ENCODE measurements at places on chromosomes 1 and 21.

GRCh38 chr1:192810253-192810880 lies 1.5 kb downstream of the RGS2 start:
- no peak for DNase-seq

DNA sequence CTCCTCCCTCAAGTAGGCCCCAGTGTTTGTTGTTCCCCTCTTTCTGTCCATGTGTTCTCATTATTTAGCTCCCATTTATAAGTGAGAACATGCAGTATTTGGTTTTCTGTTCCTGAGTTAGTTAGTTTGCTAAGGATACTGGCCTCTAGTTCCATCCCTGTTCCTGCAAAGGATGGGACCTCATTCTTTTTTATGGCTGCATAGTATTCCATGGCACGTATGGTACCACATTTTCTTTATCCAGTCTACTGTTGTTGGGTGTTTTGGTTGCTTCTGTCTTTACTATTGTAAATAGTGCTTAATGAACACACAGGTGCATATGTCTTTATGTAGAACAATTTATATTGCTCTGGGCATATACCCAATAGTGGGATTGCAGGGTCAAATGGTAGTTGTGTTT lies 232.9 kb downstream of the TPR start:
- no peak for DNase-seq

DNA sequence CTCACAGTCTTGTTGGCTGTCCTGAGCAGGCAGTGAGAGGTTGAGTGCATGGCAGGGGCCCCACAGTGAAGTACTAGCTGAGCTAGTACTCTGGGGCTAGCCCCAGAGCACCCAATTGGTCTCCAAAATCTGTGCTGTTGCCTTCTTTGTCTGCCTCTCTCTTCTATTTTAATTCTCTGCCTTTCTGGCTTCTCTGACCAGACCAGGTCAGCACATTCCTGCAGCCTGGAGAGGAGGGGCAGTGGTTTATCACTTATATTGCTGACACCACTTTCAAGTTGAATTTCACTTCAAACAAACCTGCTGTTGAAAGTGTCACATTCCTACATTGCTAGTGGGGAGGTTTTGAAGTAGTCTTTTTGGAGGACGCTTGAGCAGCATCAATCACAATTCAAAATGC lies 628.7 kb downstream of the PTPRU start:
- no peak for DNase-seq

GRCh38 chr1:218501161-218501560 lies 156.0 kb downstream of the TGFB2 start:
- DNase-seq, result no peak

DNA sequence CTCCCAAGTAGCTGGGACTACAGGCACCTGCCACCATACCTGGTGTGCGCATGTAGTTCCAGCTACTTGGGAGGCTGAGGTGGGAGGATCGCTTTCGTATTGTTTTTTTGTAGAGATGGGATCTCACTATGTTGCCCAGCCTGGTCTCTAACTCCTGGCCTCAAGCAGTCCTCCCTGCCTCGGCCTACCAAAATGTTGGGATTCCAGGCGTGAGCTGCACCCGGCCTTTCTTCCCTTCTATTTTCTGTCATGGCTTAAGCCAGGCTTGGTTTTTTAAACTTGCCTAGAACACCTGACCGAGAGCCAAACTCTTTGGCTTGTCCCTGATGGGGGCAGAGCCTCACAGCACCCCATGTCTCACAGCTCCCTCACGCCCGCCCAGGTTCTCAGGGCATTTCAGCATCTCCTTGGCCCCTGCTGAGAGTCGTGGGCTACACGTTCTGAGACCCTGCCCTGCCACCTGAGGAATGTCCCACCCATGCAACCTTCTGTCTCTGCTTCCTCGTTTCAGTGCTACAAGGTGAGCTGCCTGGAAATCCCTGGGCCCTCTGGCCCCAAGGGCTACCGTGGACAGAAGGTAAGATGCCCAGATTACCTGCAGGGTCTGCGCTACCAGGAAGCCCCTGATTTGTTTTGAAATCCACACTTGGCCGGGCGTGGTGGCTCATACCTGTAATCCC lies 15.7 kb downstream of the COL6A2 start:
- DNase-seq, result no peak

- DNase-seq, result no peak
These were observed 28.2 kb downstream of the CITED4 start for GRCh38 chr1:40833979-40834378.

DNA sequence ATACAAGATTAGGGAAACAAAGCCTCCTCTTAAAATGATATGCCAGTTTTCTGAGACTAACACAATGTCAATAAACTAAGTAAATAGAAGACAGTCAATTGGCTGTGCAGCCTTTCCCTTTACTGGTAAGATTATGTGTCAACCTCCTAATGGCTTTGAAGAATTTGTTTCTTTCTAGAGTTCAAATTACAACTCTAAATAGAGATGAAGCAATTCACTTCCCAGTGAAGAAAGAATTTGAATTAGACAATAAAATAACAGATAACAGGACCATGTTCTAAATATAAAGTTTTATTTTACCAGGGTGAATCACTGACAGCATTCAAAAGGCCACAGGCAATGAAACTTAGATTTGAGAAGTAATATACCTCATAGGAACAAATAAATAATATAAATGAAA lies 680.3 kb downstream of the PLA2G4A start:
- DNase-seq, result peak; percentile 13

DNA sequence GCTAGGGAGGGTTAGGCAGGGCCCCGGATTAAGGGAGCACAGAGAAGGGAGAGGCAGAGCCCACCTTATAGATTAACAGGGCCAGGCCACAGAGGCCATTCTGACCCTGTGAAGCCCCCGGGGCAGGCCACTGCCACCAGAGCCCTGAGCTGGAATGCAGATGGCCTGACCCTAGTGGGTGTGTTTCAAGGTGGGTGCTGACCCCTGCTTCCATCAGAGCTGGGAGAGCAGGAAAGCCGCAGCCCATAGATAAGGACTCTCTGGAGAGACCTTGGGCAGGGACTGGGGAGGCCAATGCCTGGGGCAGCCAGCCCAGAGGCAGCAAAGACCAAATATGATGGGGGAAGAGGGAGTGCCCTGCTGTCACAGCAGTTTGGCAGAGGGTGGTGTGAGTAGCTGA lies 35.9 kb downstream of the NCMAP start:
- no peak for DNase-seq

GRCh38 chr1:56578138-56578962 lies 1.0 kb downstream of the PLPP3 start:
- DNase-seq, result peak; percentile 45

GRCh38 chr1:56816909-56817308 lies 2.3 kb downstream of the FYB2 start:
- no peak for DNase-seq

GRCh38 chr1:87615901-87616300 lies 287.2 kb downstream of the LMO4 start:
- no peak for DNase-seq

GRCh38 chr1:198629610-198630009 lies 9.2 kb upstream of the PTPRC start:
- DNase-seq, result no peak

DNA sequence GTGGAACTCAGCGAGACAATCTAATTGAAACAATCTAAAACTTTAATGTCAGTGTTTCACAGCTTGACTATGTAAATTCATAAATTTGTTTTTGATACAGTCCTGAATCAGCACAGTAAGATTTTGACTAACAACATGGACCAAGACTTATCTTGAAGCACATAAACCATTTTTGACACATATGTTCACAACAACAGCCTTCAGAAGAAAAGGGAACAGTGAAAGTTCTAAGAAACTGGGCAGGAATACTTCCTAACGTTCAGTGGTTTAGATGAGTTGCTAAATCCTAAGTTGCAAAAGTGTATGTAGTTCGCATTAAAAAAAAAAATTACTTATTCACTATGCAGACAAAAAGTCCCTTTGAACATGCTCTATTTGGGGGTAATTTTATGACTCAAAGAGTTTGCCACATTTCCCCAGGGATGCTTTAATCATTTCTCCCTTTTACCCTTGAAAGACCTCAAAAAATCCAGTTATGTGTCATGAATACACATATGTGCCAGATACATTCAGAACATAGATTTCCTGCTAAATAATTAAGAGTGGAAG lies 120.2 kb downstream of the MRPL39 start:
- DNase-seq, result no peak

DNA sequence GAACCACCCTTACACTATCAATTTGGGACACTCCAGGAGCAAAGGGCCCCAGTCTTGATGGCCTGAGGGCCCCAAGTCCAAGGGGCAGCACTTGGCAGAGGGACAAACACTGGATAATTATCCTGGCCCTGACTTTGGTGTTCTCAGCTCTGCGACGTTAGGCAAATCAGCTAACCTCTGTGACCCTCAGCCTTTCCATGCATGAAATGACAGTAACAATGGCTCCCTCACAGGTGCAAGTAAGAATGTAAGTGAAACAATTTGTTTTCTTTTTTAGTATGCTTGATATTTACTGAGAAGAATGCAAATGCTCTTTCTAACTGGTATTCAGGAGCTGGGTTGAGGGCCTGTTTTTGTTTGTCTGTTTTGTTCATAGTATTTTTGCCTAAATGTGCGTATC lies 61.6 kb upstream of the PRDX6 start:
- DNase-seq, result no peak

DNA sequence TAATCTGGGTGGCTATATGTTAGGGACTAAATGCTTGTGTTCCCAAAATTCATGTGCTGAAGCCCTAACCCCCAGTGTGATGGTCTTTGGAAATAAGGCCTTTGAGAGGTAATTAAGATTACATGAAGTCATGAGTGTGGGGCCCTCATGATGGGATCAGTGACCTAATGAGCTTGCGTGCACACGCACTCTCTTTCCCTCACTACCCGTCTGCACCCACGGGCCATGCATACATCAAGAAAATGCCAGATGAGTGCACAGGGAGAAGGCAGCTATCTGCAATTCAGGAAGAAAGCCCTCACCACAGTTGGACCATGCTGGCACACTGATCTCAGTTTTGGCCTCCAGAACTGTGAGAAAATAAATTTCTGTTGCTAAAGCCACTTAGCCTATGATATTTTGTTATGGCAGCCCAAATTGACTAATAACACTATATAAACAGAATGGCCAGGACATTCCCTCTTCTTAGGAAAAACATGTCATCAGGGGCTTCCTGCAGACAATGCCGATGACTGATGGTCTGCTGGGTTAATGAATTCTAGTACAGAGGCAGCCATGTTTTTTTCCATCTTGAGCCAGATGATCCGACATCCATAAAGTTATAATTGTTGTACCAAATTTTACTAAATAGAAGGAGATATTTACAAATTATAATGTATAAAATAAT lies 18.1 kb upstream of the MYOG start:
- no peak for DNase-seq

- no peak for DNase-seq
These were observed 1.2 kb downstream of the PRMT2 start for GRCh38 chr21:46636550-46637285.

- no peak for DNase-seq
These were observed 60.8 kb downstream of the DHRS3 start for GRCh38 chr1:12556957-12557935.

GRCh38 chr1:51301844-51302162 lies 28.6 kb downstream of the TTC39A start:
- no peak for DNase-seq

DNA sequence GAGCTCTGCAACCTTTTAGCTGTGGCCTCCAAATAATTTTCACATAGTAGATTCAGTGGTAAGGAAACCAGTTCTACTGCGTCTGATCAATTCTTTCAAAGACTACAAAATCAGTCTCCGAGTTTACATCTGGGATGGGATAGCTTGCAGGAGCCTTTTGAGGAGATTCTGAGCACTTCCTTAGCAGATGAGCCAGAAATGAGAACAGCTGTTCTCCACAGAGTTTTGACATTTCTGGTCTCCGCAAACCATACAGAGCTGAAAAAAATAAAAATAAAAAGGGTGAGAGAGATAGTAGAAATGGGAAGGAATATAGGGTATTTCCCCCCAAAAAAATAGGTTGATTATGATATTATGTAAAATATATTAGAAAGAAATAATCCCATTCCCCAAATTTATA lies 119.3 kb downstream of the LYPLAL1 start:
- no peak for DNase-seq

- DNase-seq, result no peak
These were observed 15.1 kb downstream of the NRDC start for GRCh38 chr1:51863384-51863783.

DNA sequence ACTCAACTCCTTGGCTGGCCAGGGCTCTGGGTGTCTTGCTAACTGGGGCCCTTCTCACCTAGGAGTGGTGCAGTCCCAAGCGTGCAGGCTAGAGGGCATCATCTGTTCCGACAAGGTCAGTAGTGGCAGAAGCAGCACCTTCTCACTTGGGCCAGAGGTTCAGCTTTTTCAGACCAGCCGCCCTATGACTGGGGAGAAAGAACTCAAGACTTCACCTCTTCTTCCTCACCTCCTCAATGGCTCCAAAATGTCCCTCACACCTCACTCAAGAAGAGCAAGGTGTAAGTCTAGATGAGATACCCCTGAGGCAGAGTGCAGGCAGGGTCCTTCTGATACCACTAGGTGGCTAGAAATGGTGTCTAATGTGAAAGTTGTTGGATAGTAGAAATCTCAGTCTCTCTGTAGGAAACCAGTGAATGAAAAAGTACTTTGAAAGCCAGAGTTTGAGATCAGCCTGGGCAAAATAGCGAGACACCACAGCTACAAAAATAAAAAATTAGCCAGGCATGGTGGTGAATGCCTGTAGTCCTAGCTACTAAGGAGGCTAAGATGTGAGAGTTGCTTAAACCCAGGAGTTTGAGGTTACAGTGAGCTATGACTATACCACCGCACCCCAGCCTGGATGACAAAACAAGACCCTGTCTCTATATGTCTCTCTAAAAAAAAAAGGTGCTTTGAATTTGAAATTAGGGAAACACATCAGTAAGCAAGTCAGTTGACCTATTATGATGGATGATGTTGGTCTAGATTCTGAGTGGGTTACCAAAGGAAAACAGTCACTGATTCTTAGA lies 8.6 kb upstream of the IL20 start:
- peak; percentile 16 for DNase-seq

DNA sequence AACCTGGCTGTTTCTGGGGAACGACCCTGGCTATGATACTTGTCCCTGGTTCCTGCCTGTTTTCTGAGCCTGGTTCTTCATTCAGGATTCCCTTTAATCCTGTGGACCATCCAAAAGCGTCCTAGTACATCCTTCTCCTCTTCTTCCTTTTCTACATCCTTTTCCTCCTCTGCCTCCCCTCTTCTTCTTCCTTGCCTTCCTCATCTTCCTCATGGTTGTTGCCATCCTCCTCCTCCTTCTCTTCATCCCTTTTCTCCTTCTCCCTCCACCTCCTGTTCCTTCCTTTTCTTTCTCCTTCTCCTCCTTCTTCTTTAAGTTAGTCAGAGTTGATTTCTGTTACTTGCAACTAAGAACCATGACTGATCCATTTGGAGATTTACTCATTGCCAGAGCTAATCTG lies 197.8 kb downstream of the FOXD2 start:
- no peak for DNase-seq

GRCh38 chr1:174131032-174131638 lies 28.2 kb upstream of the RABGAP1L start:
- DNase-seq, result no peak

All from HuH-7 (cell line).